ENCODE measurements at places on chromosomes 5 and 9.

- no peak for DNase-seq
These were observed 485.6 kb downstream of the PDE4D start for GRCh38 chr5:59407967-59408366.

GRCh38 chr9:10112798-10113197 lies 500.0 kb downstream of the PTPRD start:
- DNase-seq: no peak

GRCh38 chr5:2164586-2164985 lies 281.9 kb upstream of the IRX4 start:
- no peak for DNase-seq

- DNase-seq: peak; percentile 81
These were observed 34.5 kb upstream of the MED27 start for GRCh38 chr9:132114102-132114707.

DNA sequence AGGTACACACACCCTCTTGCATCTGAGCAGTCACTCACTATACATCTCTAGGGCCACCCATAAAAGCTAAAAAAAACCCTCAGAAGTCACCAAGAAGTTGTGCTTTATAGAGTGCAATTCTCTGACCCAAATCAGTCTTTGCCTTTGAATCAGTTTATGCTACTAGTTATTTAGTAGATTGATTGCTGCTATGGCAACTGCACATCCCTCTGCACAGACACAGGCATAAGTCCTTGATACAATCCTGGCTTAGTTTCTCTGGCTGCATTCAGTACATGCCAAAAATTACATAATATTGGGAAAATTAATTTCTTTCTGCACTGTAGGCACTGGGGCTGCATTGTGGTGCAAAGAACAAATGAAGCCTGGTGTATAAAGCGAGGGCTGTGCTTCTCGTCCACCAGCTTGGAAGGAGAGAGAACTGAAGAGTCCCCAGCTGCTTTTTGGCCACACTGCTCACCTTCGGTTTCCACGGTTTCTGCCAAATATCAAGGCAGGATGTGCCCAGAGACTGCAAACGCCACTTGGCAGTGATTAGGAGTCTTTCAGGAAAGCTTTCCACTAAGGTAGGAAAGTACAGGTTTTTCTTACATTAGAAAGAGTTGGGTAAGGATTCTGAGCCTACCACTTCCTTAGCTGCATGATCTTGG lies 258.4 kb downstream of the ELAVL2 start:
- DNase-seq: no peak

DNA sequence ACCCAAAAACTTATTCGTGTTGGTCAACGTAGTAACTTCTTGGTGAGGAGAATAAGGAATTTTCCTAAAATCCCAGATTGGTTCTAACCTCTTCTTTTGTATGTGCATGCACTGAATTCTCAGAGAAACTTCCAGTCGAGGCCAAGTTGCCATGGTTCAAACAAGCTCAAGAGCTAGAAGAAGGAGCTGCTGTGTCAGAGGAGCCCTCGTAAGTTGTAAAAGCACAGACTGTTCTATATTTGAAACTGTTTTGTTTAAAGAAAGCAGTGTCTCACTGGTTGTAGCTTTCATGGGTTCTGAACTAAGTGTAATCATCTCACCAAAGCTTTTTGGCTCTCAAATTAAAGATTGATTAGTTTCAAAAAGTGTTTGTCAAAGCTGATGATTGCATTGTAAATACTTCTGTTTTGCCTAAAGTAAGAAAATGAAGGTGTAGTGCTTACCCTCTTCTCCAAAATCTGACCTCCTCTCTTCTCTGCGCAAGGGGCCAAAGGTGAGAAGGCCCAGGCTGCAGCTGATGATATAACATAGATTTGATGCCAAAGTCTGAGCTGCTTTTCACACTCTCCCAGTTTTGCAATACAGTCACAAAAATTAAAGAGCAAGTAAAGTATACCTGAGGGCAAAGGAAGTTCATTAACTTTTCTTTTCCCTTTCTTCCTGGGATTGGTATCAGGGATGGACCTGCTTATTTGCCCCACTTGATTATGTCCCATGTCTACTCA lies 210.8 kb downstream of the ADAMTSL1 start:
- no peak for DNase-seq

DNA sequence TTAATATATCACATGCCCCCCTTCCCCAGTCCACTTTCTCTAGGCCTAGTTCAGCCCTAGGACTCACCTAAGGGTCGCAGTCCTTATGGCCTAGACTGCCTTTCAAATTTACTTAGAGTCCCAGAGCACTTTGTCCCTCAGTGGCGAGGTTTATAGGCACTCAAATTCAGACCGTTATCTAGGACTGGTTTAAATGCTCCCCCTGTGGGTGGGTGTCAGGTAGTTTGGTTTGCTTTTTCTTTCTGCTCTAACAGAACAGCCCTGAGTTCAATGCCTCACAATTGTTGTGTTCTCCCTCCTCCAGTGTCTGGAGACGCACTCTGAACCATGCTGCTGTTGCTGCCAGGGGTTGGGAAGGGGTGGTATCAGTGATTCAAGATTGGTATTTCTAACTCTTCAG lies 317.1 kb downstream of the MAT2B start:
- DNase-seq: no peak

GRCh38 chr9:130766021-130766926 lies 68.8 kb upstream of the ABL1 start:
- no peak for DNase-seq

- DNase-seq: no peak
These were observed 108.8 kb downstream of the HMHB1 start for GRCh38 chr5:143920772-143921171.

GRCh38 chr5:58735637-58736036 lies 152.8 kb downstream of the RAB3C start:
- no peak for DNase-seq

- DNase-seq: no peak
These were observed 105.6 kb upstream of the DAPK1 start for GRCh38 chr9:87392086-87392485.

GRCh38 chr5:91794856-91795548 lies 411.9 kb upstream of the ARRDC3 start:
- DNase-seq: no peak

DNA sequence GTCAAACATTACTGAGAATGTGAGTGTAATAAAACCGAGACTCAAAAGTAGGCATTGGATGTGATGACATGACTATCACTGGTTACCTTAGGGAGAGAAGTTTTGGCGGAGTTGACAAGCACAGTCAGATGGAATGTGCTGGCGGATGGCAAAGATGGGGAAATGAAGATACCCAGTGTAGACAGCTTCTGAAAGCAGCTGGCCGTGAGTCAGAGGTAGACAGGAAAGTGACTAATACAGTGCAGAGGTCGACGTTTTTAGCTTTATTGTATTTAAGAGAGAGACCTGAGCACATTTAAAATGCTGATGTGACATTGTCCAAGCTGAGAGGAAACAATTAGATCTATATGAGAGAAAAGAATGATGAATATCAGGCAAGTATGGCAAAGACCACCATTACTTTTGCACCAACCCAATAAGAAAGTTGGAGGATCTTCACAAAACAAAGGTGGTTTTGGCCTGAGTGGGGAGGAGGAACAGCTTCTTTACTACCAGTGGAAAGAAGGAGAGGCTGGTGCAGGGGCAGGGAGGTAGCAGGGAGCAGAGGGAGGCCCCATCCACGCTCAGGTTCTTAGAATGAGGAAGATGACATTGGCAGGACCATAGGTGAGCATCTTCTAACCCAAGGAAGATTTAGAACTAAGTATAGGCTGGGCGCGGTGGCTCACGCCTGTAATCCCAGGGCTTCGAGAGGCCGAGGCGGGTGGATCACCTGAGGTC lies 36.7 kb upstream of the KCNIP1 start:
- DNase-seq: no peak

DNA sequence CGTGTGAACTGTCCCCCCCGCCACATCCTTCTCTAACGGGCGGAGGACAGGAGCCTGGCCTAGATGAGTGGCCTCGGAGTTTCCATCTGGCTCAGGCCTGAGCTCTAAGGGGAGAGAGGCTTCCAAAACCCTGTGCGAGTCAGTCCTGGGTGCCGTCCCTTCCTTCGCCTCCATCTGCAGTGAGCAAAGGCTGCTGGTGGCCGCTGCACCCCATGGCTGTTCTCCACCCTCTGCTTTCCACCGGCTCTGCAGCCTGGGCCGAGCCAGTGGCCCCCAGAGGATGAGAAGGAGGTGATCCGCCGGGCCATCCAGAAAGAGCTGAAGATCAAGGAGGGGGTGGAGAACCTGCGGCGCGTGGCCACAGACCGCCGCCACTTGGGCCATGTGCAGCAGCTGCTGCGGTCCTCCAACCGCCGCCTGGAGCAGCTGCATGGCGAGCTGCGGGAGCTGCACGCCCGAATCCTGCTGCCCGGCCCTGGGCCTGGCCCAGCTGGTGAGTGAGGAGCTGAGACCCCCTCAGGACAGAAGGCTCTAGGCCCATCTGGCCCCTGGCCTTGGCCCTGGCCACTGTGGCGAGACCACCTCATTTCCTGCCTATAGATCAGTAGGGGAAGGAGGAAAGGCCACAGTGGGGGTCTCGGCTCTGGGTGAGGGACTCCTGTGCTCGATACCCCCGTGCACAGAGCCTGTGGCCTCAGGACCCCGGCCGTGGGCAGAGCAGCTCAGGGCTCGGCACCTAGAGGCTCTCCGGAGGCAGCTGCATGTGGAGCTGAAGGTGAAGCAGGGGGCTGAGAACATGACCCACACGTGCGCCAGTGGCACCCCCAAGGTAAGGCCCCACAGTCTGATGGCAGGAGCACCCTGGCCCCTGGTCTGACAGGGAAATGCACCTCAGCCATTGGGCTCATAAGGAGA lies 3.0 kb downstream of the PKN3 start:
- no peak for DNase-seq

DNA sequence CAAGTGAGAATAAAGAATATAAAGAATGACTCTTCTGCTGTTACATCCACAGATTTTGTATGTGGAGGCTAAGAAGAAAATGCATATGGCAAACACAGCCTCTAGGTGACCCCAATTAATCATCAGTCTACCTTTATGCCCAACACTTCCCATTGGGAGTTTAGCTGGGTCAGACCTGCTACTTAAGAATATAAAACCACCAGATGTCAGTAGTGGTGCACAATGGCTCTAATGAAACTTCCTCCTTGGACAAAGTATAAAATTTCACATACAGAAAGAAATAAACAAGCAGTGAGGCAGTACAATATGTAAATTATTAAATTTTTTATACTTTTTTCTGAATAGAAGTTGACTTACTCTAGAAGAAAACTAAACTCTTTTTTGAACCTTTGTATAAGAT lies 539.9 kb downstream of the BRINP1 start:
- DNase-seq: no peak

GRCh38 chr5:177520916-177521513 lies 4.3 kb upstream of the DDX41 start:
- no peak for DNase-seq

DNA sequence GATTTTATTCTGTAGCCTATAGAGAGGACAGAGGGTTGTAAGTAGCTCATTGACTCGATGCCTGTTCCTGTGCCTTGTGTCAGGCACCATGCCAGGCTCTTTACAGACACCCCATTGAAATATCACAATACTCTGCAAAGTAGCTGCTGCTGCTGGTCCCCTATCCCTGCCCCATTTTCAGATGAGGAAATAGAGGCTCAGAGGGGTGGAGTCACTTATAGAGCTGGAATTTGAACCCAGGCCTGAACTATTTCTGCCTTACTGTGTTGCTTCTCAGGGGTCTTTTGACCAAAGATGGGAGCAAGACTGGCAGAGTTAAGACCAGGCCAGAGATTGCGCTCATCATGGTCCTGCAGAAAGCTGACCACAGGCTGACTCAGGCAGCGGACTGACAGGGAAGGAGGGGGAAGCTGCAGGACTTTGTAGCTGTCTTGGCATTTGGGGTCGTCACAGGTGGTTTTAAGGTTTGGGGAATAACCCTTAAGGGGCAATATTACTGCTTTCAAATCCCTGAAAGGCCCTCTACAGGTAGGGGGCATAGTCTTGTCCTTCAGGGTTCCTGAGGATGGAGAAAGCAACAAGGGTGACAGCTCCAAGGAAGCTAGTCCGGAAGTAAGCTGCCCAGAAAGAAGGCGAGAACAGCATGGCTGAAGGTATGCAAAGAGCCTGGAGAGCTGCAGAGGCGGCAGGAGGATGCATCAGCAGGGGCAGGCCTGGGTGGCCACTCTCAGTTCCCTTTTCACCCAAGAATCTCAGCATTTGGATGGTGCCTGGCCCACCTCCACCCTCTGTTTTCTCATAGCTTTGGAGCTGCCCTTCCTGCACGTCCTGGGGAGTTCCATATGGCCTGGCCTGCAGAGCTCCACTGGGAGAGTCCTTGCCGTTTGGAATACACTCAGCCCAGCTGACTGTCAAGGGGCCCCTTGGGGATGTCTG lies 18.3 kb upstream of the NDST1 start:
- DNase-seq: no peak

GRCh38 chr5:17316970-17317459 lies 99.6 kb downstream of the BASP1 start:
- no peak for DNase-seq

DNA sequence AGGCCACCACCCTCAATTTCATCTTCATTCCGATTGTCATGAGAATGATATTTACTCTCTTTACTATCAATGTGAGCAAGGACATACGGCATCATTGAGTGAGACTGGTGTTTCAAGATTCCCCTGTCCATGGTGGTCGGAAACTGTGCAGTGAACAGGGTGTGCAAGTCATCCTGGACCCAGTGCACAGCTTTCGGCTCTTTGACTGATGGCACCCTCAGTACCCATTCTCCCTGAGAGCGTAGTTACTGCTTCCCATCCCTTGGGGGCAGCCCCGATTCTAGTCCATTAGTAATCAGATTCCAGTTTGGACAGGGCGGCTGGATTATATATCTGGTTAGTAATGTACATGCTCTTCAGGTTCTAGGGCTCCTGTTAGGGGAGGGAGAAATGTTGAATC lies 61.7 kb upstream of the SUB1 start:
- no peak for DNase-seq

DNA sequence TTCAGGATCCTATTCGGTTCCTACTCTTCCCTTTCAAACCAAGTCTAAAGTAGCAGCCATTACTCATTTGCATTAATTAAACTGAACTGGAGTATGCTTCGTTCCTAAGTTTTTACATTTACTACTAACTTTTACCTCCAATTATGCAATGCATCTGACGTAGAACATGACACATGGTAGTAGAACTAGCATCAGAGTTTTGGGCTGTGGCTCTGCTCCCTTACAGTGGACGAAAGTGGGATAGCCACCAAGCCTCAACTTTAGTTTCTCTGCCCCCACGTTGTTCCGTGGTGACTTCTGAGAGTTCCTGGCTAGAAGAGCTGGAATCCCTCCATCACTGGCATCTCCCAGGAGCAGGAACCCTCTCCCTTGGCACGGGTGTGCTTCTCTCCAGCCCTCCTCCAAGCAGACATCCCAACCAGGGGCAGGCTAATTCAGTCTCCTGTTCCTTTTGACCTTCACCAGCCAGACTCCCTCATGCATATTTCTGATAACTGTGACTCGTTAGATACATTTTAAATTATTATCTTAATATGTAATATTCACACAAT lies 2.9 kb downstream of the IFNE start:
- no peak for DNase-seq

Measured in HEK293T (cell line).